ENCODE measurements at places on chromosomes 16 and 17. TPM values are rescaled to one million over a fixed set of nuclear protein-coding genes. Genes with fewer than 3 reads are reported as not detected.

- H3K36me3 ChIP-seq: peaks cover 13% of the 10 kb centered on the region
- DNase-seq: peak; percentile 87
- peak within 1 kb of the TSS; percentile 86 for H3K27ac ChIP-seq
- H3K4me1 ChIP-seq: peaks cover 40% of the 10 kb centered on the region
- peak within 1 kb of the TSS; percentile 82 for H3K4me3 ChIP-seq
Measured at GRCh38 chr17:4899341-4900230, at the start of gene C17orf107. Gene C17orf107, plus strand, starts transcription at chr17:4899536. Its CDS starts 227 bp downstream, at chr17:4899763.

GRCh38 chr17:45893725-45894021 is 681 bp upstream of the MAPT start:
- peaks cover 12% of the 10 kb centered on the region for H3K4me1 ChIP-seq
- no peaks in the 10 kb centered on the region for H3K36me3 ChIP-seq
- H3K4me3 ChIP-seq: peak overlapping the region; percentile 49
- H3K27me3 ChIP-seq: peaks cover 60% of the 10 kb centered on the region

GRCh38 chr17:48483004-48483403 is 47.8 kb downstream of the HOXB1 start:
- peaks cover 32% of the 10 kb centered on the region for H3K4me1 ChIP-seq

DNA sequence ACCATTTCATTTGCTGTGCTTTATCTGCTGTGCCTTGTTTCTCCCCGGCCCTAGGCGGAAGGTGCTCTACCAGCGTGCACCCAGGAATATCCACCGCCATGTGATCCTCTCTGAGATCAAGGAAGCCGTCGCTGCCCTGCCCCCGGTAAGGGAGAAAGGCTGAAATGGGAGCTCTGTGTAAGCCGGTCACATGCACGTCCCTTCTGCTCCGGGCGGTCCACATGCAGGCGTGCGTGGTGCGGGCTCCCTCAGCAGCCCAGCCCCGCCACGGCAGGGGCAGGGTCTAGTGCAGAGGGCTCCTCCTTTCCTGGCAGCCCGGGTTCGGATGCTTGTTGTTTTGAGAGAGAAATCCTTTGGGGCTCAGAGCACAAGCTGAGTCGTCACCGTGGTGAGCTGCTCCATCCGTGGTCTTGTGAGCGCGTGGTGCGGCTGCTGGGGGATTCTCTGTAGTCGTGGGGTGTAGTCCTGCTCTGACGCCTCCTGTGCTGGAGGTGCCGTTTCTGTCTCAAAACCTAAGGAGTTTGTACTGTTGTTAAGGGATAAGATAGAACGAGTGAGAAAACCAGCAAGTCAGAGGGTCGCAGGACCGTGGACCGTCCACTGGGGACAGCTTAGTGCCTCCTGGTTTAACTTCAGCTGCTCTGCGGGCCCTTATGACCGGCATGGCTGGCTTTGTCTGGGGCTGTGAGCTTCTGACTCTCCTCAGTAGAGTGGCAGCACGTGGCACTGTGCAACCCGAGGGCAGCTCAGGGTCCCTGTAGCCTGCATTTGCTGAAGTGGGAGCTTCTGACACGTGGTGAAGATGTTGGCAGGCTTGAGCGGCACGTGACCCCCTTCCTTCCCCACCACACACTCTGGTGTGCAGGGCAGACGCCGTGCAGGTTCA is 12.3 kb upstream of the MC1R start:
- H3K4me1 ChIP-seq: peaks cover 8% of the 10 kb centered on the region
- no peak overlapping the region for H3K27ac ChIP-seq
- DNase-seq: no peak
- peaks cover 32% of the 10 kb centered on the region for H3K36me3 ChIP-seq

- no peaks in the 10 kb centered on the region for H3K36me3 ChIP-seq
- no peak overlapping the region for H3K4me3 ChIP-seq
- H3K27me3 ChIP-seq: no peaks in the 10 kb centered on the region
- no peak for DNase-seq
Measured at GRCh38 chr16:84007965-84008364, 34.6 kb downstream of the SLC38A8 start.

SLC16A5 gene
- 11.4 TPM for total RNA-seq

Data from activated CD4-positive, alpha-beta T cell treated with anti-CD3 and anti-CD28 coated beads, Interleukin-2, amount 10 ng/mL, durations not matched to agents 7 days and 5 days (primary cell).